Neural crest cell (in vitro differentiated cells): ENCODE measurements at places on chromosomes 7 and 10. TPM values are rescaled to one million over a fixed set of nuclear protein-coding genes. Genes with fewer than 3 reads are reported as not detected.
A peak's percentile ranks its signal among the peaks of the same experiment; 100 is the strongest.

GRCh38 chr10:30828680-30829079, 199.1 kb upstream of the LYZL2 start:
- peaks cover 16% of the 10 kb centered on the region for H3K4me1 ChIP-seq
- no peaks in the 10 kb centered on the region for H3K27me3 ChIP-seq
- DNase-seq, result no peak
- H3K4me3 ChIP-seq, result no peak overlapping the region

RTKN2 gene
- total RNA-seq, result 27.5 and 29.2 TPM in 2 replicates

TAS2R4 gene
- total RNA-seq, result 1.1 and 1.6 TPM in 2 replicates

DNA sequence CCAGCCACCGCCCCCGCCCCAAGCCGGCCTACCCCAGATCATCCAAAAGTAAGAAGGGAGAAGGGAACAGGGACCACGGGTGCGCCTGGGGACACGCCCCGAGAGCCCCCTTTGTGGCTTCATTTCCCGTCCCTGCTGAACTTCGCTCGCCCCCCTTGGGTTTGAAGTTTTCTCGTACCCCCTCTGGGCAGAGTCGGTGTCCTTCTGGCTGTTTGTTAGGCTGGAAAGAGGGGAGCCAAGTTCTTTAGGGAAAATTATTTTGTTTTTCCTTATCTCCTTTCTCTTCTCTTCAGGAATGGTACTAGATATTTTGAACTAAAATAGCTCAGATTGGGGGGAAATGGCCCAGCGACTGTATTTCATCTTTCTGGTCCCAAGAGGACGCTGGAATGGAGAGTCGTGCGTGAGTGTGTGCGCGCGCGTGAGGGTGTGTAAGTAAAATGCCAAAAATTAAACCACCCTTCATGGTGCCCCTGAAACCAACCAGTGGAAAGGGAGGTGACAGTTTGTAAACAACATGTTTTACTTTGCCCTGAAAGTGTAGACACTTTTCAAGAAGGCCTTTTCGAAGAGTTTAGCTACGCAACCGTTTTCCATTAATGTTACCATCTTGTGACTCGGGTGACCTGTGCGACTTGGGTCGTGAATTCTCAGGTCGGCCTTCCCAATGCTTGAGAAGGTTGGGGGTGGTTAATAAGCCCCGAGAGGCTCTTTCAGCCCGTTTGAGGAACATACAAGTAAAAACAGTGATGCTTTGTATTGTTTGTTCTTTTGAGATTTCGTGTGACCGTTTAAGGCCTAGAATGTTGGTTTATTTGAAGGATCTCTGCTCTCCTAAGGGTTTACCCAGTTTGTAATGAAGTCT, 694 bp downstream of the RBM20 start:
- H3K27ac ChIP-seq, result no peak overlapping the region
- H3K27me3 ChIP-seq, result peaks cover 84% of the 10 kb centered on the region

DNA sequence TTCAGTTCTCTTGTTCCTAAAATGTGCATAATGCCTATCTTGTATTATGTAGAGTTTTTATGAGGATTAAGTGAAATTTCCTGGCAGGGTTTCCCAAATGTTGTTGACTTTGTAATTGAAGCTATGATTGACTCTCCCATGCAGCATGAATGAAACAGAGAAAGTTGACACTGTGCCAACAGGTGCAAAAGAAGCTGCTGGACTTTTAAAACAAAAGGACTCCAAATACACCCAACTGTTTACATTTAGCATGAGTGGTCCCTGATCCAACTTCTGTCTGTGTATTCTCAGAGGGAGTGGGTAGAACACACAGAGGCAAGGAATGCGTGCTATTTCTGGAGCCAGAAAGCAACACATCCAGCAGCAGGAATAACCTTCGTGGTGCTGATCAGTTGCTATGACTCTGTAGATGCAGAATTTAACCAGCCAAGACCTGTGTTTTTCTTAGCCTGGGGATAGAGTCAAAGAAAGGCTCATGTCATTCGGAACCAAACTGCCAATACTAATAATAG, 14.4 kb upstream of the RBM20 start:
- no peaks in the 10 kb centered on the region for H3K4me1 ChIP-seq
- DNase-seq, result no peak
- H3K27me3 ChIP-seq, result peaks cover 4% of the 10 kb centered on the region
- H3K36me3 ChIP-seq, result no peaks in the 10 kb centered on the region

GRCh38 chr10:234708-235406, 99.6 kb downstream of the ZMYND11 start:
- H3K36me3 ChIP-seq, result peaks cover 7% of the 10 kb centered on the region
- H3K4me3 ChIP-seq, result no peak overlapping the region
- H3K4me1 ChIP-seq, result no peaks in the 10 kb centered on the region
- H3K27me3 ChIP-seq, result no peaks in the 10 kb centered on the region
- H3K27ac ChIP-seq, result peak overlapping the region; percentile 37
- DNase-seq, result no peak

DNA sequence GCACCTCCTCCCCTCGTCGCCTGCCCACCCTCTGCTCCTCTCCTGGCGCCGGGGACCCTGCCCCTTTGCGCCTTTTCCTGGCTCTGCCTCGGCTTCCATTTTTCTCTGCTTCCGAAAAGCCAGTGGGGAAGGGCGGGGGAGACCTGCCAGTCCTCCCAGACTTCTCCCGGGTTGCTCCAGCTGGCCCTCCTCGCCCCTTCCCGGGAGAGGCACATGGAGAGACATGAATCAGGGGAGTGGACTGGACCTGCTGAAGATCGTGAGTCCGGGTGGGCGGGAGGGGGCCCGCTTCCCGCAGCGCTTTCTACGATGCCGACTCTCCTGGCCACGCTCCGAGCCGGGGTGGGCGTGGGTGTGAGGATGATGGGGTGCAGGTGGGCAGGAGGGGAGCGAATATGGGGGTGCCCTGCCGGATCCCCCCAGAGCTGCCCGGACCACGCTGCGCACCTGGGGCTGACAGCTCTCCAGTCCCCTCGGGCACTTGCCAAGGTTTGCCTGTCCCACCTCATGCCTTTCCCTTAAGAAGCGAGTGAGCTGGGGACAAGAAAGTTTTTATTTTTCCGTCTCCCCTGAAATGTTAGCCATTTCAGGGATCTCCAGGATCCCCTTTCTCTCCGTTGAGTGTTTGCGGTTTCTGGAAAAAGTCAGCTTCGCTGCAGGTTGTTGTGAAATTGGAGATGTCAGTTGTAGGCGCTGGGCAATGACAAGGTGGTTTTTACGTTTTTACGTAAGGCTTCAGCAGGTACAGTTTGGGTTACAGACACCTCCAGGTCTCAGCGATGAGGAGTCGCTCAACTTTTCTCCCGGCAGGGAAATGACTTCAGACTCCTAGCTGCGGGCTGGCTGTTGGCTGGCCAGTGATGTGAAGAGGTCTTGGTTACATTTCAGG, 977 bp downstream of the CACNB2 start:
- H3K4me1 ChIP-seq, result peaks cover 14% of the 10 kb centered on the region
- H3K36me3 ChIP-seq, result no peaks in the 10 kb centered on the region
- peak overlapping the region; percentile 24 for H3K27ac ChIP-seq
- peak overlapping the region; percentile 91 for H3K4me3 ChIP-seq
- no peak for DNase-seq
- peaks cover 79% of the 10 kb centered on the region for H3K27me3 ChIP-seq

TUBAL3 gene
- total RNA-seq, result not detected in 2 replicates

- DNase-seq, result no peak
- H3K27ac ChIP-seq, result no peak overlapping the region
- peaks cover 9% of the 10 kb centered on the region for H3K36me3 ChIP-seq
- no peaks in the 10 kb centered on the region for H3K4me1 ChIP-seq
- no peak overlapping the region for H3K4me3 ChIP-seq
- no peaks in the 10 kb centered on the region for H3K27me3 ChIP-seq
These were observed 8.9 kb downstream of the ANXA11 start for GRCh38 chr10:80196270-80196949.

ANKRD2 gene
- not detected in 2 replicates for total RNA-seq

- no peaks in the 10 kb centered on the region for H3K36me3 ChIP-seq
- no peak for DNase-seq
- no peak overlapping the region for H3K27ac ChIP-seq
- no peak overlapping the region for H3K4me3 ChIP-seq
- no peaks in the 10 kb centered on the region for H3K27me3 ChIP-seq
These were observed 144.8 kb downstream of the ICA1 start for GRCh38 chr7:8117195-8117594.

DNA sequence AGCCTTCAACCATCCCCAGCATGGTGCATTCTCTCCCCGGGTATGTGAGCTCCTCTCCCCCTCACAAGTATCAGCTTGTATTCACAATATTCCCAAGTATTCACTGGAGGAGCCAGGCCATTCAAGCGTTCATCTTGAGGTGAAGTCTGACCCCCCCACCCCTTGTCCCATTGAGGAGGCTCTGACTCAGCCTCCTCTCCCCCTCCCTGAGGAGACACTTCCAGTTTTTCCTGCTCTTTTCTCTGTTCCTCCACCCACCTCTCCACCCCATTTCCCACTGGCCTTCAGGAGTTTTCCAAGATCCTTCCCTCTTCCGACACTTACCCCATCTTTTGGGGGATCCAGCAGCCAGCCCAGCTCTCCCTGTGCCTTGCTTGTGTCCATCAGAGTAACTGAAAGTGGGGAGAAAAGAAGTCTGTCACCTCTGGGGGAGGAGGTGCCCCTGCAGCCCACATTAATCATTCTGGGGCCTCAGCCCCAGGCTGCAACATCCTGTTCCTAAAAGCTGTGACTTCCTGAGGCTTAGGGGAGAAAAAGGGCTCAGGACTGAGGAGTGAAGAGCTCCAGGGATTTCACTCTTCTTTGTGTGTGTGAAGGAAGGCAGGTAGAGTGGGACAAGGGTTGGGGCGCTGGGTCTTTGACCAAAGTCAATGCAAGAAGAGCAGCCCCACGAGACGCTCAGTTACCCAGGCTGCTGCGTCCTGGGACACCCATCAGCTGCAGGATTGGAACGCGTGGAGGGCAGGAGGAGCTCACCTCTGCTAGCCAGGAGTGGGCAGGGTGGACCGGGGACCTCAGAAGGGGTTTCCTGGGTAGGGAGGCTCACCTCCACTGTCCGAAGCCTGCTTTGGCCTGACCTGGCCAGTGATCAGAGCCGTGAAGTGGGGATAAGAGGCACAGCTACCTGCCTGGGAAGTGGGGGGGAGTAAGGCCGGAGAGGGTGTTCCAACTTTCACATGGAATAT, 1.1 kb downstream of the EPHA1 start:
- H3K4me1 ChIP-seq, result peaks cover 38% of the 10 kb centered on the region
- H3K27ac ChIP-seq, result no peak overlapping the region
- H3K36me3 ChIP-seq, result no peaks in the 10 kb centered on the region
- peak overlapping the region; percentile 42 for H3K4me3 ChIP-seq
- peaks cover 32% of the 10 kb centered on the region for H3K27me3 ChIP-seq
- DNase-seq, result no peak

DNA sequence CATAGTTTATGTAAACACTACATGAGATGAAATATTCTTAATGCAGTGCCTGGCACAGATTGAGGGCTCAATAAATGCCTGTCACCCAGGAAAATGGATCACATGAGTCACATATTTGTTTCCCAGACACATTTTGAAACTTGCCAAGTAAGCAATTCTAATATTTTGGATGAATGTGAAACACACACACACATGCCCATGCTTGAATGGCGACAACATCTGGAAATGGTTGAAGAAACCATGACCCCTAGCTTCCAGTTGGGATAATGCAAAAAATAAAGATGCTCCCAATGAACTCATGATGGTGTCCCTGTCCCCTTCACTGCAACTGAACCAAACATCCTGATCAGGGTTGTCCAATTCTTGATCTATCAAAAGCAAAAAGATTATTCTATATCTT, 797.3 kb downstream of the XPNPEP1 start:
- H3K36me3 ChIP-seq, result peaks cover 2% of the 10 kb centered on the region
- no peaks in the 10 kb centered on the region for H3K4me1 ChIP-seq
- H3K27me3 ChIP-seq, result no peaks in the 10 kb centered on the region

GRCh38 chr7:18352339-18353255, 143.0 kb upstream of the HDAC9 start:
- H3K27ac ChIP-seq, result no peak overlapping the region
- DNase-seq, result peak; percentile 45
- no peaks in the 10 kb centered on the region for H3K27me3 ChIP-seq
- no peak overlapping the region for H3K4me3 ChIP-seq
- H3K4me1 ChIP-seq, result peaks cover 34% of the 10 kb centered on the region

- no peak overlapping the region for H3K4me3 ChIP-seq
- H3K27ac ChIP-seq, result no peak overlapping the region
- no peaks in the 10 kb centered on the region for H3K36me3 ChIP-seq
- DNase-seq, result no peak
- H3K4me1 ChIP-seq, result peaks cover 12% of the 10 kb centered on the region
These were observed 53.6 kb upstream of the DYNC1I1 start for GRCh38 chr7:95718577-95719410.

- no peaks in the 10 kb centered on the region for H3K36me3 ChIP-seq
- H3K27ac ChIP-seq, result no peak overlapping the region
- no peaks in the 10 kb centered on the region for H3K4me1 ChIP-seq
- DNase-seq, result no peak
These were observed 31.7 kb upstream of the MCU start for GRCh38 chr10:72660220-72660619.

GRCh38 chr7:48094861-48095293, 5.8 kb downstream of the UPP1 start:
- H3K4me1 ChIP-seq, result peaks cover 16% of the 10 kb centered on the region
- no peak for DNase-seq
- no peaks in the 10 kb centered on the region for H3K27me3 ChIP-seq

DNA sequence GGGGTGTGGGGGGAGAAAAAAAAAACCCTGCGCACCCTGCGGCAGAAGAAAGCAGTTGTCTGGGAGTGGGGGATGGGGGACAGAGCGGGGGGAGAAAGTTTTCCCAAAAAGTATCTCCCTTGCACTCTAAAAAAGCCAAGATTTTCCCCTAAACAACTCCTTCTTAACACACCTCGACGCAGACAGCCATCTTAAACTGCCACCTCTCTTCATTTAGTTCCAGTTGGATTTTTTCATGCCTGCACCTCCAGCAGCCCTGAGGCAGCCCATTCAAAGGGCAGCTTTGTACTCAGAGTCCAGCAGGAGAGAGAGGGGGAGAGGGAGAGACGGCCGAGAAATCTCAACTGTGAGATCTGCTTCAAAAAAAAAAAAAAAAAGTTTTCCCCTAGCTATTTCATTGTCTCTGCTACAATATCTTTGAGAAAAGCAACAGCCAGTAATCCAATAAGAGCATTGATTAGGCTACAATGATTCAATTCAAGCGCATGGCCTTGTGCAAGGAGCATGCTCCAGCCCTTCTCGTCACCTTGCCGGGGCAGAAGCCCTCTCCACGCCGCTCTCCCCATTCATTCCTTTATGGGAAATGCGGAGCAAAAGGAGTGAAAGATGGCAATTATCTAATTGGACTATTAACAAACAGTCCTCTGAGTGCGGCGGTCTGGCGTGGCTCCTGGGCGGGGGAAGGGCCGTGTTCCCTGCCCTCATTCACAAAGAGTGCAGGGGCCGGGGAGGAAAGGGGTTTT, 939 bp upstream of the VAX1 start:
- no peaks in the 10 kb centered on the region for H3K36me3 ChIP-seq
- peaks cover 26% of the 10 kb centered on the region for H3K4me1 ChIP-seq
- H3K27ac ChIP-seq, result no peak overlapping the region
- peak overlapping the region; percentile 84 for H3K4me3 ChIP-seq
- H3K27me3 ChIP-seq, result peaks cover 91% of the 10 kb centered on the region
- peak; percentile 26 for DNase-seq
